ENCODE measurements at places on chromosomes 2 and 18.

GRCh38 chr2:155223781-155224406 is 525.4 kb downstream of the KCNJ3 start:
- DNase-seq, result no peak

DNA sequence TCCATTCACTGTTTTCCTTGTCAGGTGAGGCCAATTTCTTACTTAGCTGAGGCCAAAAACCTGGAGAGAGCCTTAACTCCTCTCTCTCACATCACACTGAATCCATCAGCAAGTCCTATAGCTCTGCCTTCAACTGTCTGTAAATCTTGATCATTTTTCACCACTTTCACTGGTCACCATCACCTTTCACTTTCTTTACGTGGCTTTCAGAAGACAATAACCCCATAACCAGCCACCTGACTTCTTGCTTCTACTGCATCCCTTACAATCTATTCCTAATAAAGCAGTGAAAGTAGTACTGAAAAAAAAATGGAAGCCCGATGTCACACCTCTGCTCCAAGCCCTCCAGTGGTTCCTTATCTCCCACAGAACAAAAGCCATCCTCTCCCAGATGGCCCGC is 7.7 kb downstream of the LOXL3 start:
- no peak for DNase-seq

DNA sequence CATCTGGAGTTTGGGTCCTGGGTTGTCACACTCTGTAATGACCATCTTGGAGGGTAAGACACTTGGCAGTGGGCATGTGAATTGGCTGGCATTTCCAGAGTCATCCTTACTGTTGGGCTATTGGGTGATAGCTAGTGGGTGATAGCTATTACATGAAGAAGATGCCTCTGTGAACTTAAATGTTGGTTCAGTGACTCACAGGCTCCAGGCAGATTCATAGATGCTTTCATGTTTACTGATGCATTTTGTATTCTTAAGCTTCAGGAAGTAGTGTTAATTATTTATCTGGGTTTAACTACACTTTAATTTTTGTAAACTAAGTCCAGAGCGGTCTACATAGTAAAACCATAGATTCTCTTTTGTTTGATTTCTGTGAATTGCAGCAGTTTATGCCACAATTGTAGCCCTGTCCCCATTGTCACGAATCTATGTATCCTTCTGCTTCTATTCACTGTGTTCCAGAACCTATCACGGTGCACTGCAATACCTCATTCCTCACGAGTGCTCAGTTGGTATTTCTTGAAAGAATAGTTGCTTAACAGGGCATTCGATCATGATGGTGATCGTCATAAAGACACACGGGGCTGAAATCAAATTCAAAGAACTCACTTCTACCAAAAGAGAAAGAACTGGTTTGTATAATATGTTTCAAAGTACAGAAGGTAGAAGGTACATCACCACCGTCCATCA is 79.7 kb downstream of the GBX2 start:
- no peak for DNase-seq

DNA sequence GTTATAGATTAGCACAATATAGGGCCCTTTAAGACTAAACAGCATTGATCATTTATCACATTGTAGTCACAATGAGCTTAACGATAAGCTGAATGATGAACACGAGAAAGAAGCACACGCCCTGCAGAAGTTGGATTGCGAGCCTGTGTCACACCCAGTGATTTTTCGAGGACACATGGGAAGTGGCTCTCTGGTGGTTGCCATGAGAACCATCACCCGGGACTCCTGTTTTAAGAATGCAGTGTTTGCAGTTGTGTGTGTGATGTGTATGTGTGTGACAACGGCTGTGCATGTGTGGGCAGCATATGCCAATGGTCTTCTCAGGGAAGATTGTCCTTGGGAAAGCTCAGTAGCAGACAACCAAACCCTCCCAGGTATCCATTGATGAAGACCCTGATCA is 69.2 kb downstream of the PDCL3 start:
- DNase-seq, result no peak

Measured in activated CD4-positive, alpha-beta T cell treated with anti-CD3 and anti-CD28 coated beads, Interleukin-2, amount 10 ng/mL, durations not matched to agents 7 days and 5 days (primary cell).